NCI-H1436 (cell line): ENCODE measurements at places on chromosomes 6 and 20.

- no peak for DNase-seq
These were observed 97.5 kb downstream of the PTPRK start for GRCh38 chr6:128422871-128423270.

- DNase-seq: no peak
These were observed 150.1 kb downstream of the FARS2 start for GRCh38 chr6:5411414-5411813.

DNA sequence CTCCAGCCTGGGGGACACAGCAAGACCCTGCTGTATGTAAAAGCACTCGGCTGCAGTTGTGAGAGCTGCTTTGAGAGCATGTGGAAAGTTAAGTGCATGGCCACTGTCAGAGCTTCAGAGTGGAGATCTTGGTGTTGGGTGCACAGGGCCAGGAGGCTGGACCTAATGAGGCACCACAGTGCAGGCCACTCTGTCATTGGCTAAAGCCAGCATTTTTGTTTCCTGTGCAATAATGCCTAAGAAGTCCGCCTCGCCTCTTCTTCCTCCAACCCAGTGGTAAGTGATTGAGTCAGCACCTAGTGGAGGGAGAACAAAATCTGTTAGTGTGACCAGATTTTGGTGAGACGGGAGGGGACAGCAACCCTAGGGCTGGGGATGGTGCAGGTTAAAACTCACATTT is 60.6 kb downstream of the SSR1 start:
- DNase-seq: no peak

DNA sequence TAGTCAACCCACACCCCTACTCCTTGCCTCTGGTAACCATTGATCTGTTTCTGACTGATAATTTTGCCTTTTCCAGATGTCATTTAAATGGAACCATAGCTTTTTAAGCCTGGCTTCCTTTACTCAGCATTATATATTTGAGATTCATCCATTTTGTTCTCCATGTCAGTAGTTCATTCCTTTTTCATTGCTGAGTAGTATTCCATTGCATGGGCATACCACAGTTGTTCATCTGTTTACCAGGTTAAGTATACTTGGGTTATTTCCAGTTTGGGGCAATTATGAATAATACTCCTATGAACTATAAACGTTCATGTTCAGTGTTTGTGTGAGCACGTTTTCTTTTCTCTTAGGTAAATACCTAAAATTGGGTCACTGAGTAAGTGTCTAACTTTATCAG is 25.1 kb downstream of the FGD2 start:
- no peak for DNase-seq

DNA sequence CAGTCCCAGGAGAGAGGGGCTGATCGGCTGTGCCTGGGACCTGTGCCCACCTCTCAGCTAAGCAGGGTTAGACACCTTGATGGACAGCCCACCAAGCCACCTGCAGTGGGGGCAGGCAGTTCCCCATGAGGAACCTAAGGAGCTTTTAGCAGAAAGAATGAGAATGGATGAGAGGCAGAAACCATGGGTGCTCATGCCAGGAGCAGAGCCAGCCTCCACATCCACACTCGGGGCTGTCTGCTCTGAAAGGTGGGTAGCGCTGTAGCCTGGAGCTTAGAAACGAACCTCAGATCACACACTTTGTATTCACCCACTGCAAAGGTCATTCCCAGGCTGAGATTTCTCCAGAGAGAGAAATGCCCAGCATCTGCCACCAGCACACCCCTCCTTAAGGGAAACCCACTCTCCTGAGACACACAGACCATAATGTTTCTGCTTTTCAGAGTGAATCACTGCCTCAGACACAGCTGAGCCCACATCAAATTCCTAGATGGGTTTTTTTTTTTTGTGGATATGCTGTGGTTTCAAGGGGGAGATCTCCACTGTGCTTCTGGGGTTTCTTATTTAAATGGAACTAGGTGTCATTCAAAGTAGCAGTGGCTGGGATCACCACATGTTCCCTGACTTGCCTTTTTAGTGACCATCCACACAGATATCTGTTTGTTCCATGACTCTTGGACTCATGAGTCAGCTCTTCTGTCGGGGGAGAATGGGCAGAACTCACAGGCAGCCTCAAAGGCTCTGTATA is 218.9 kb downstream of the EYA2 start:
- DNase-seq: no peak

DNA sequence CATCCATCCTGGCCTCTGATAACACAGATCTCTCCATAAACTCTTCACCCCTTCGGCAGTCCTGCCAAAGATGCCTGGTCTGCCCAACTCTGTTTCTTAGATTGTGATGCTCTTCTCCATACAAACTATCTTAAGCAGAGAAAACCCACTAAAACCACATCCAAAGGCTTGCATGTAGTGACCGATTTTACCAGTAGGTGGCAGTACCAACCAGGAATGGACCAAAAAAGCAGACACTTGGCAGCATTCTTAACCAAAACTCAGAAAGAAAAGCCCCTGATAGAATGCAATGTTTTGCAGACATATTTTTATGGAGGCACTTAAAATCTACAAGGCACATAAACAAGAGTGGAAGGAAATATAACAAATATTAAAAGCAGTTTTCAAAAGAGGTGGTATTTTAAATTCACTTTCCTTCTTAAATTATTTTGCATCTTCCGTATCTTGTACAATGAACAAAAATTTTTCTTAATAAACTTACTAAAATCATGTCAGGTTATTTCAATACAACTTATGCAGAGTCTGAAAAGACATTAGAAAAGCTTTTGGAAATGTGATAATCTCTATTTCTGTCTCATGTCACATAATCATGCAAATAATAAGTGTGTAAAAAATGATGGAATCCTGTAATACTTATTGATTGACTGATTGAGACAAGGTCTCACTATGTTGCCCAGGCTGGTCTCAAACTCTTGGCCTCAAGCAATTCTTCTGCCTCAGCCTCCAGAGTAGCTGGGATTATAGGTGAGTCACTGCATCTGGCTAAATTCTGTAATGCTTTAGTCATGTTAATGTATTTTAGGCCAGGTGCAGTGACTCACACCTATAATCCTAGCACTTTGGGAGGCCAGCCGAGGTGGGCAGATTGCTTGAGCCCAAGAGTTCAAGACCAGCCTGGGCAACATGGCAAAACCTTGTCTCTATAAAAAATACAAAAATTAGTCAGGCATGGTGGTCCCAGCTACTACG is 29.4 kb downstream of the LRP11 start:
- DNase-seq: no peak

- DNase-seq: no peak
These were observed 109.1 kb downstream of the MAN1A1 start for GRCh38 chr6:119240257-119241110.

DNA sequence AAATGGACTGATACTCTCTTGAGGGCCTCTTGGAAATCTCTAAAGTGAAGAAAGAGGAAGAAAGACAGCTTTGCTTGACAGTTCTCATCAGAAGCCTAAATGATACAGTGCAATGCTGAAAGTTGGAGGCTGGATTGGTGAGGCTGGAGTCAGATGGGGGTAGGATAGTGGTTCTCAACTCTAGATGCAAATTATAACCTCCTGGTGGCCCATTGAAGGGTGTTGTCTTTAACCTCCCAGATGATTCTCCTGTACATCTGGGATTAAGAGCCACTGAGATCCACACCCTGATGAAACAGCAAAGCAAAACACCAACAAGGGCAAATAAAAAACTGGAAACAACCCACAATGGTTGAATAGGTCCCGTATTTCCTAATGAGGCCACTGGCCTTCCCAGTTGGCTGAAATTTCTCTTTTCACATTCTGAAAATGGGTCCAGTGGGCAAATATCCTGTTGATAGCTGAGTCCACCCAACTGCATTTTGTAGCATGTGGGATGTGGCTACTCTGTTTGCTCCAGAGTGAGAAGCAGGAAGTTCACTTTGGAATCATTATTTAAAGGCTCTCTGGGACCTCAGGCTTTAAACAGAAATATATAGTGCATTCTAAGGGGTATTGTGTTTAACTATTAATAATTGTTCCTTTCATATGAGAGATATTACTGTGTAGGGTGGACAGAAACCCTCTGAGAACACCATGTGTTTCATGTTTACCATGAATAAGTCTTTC is 208.1 kb downstream of the SOX4 start:
- no peak for DNase-seq

- no peak for DNase-seq
These were observed 22.0 kb downstream of the KLHL31 start for GRCh38 chr6:53643481-53643965.

GRCh38 chr20:24450177-24450576 is 19.3 kb upstream of the SYNDIG1 start:
- no peak for DNase-seq

DNA sequence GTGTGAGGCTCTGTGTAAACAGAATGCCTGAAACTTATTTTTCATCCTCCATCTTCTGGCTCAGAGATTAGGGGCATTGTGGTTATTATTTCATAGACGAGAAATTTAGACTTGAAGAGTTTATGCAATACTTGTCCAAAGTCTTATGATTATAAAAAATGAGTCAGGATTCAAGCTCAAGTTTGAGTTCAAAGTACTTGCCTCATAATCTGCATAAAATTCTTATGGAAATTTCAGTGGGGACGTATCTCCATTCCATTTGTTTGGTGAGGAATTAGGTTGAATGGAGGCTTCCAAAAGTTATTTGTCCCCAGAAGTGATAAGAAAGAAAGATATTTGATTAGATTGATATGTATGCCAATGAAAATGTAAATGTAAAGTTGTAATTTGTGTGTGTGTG is 93.7 kb upstream of the CLVS2 start:
- DNase-seq: no peak
